ENCODE measurements at places on chromosomes 3 and 15. TPM values are rescaled to one million over a fixed set of nuclear protein-coding genes. Genes with fewer than 3 reads are reported as not detected.

POC1A gene
- 18.4 TPM for polyA plus RNA-seq

KLHL6 gene
- polyA plus RNA-seq = not detected

ITIH4 gene
- polyA plus RNA-seq = 0.49 TPM

DNA sequence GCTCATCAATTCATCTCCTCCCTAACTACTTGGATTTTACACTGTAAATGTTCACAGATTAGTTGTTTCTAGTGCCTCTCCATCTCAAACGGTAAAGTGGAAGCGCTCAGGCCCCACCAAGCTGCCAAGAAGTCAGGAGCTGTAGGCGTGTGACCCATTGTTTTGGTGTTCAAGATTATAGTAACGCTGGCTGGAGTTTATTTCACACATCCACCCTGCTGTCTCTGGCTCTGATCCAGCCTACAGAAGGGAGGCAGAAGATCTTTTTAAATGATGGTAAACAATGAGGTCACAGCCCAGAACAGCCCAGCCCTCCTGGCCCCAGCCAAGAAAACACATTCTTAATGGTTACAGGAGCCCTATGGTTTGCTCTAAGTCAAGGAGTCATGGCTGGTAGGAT, 25.7 kb upstream of the GALNT15 start:
- DNase-seq = peak; percentile 70

- DNase-seq = peak; percentile 28
These were observed 67.1 kb downstream of the ATP8B4 start for GRCh38 chr15:50051811-50052419.

DNA sequence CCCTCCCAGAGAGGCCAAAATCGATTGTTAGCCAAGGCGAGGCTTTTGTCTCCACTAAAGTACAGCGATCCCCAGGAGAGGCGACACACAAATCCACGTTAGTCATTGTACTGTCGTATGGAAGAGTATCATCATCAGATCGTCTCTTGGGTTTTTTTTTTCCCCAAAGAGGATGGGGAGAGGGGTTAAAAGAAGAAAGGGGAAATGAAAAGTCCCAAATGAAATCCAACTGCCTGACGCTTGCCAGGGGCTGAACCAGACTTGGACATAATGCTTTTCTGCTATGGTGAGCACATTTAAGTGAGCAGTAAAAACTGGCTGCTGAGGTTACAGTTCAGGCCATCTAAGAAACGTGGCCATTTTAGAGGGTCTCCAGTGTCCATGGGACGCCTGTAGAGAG, 37.9 kb upstream of the CTSH start:
- DNase-seq = no peak

- no peak for DNase-seq
These were observed 847.2 kb upstream of the DPPA4 start for GRCh38 chr3:110184536-110184935.

GPR149 gene
- not detected for polyA plus RNA-seq

AQP9 gene
- polyA plus RNA-seq = not detected

TP63 gene
- not detected for polyA plus RNA-seq
